ENCODE measurements at places on chromosomes 7 and 10. TPM values are rescaled to one million over a fixed set of nuclear protein-coding genes. Genes with fewer than 3 reads are reported as not detected.

STK31 gene
- 0.02 TPM for total RNA-seq

SLC18A3 gene
- not detected for total RNA-seq

CYP2W1 gene
- total RNA-seq: not detected

RBM48 gene
- 9.1 TPM for total RNA-seq

EIF4EBP2 gene
- 24.2 TPM for total RNA-seq

AEBP1 gene
- total RNA-seq: not detected

PIP gene
- total RNA-seq: not detected

ETV1 gene
- total RNA-seq: 9.3 TPM

C7orf33 gene
- not detected for total RNA-seq

All from HT1080 (cell line).